CD4-positive, alpha-beta T cell treated with Interleukin-2 at 100 ng/mL for 4 hours (primary cell): ENCODE measurements at places on chromosomes 4 and X.
A peak's percentile ranks its signal among the peaks of the same experiment; 100 is the strongest.

GRCh38 chrX:112148397-112148796, 65.8 kb upstream of the TRPC5 start:
- no peak for DNase-seq

DNA sequence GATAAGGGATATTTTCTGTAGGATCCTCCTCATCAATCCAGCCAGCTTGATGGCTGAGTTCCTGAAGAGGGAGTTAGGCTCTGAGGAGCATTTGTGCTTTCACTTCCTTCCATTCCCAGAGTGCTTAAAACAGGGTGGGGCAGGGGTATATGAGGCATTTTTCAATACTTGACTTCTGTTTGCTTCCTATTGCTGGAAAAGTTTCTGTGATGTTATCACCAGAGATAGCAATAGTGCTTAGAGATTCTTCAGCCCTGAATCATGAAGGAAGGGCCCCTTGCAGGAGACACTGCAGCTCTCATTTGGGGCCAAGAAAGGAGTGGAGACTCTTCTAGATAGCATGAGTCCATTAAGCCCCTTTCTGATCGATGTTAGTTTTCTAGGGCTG, 166.7 kb upstream of the RPS6KA3 start:
- DNase-seq: no peak

- DNase-seq: no peak
Observed at GRCh38 chr4:154452798-154453346, 38.7 kb downstream of the DCHS2 start.

DNA sequence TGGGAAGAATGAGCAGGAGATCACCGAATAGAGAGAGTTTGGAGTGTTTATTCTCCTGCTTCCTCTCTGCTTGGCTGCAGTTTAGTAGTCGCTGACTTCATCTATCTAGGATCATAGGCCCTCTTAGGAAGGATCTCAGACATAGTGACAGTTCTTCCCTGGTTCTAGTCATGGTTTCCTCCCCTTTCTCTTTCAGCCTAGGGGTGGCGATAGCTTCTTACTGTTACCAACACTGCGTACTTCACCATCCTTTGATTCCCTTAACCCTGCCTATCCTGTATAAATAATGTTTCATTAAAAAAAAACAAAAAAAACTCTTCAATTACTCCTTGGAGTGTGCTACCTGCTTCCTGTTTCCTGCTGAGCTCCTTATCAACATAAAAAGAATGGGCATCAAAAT, 103.8 kb downstream of the DDX53 start:
- DNase-seq: no peak

DNA sequence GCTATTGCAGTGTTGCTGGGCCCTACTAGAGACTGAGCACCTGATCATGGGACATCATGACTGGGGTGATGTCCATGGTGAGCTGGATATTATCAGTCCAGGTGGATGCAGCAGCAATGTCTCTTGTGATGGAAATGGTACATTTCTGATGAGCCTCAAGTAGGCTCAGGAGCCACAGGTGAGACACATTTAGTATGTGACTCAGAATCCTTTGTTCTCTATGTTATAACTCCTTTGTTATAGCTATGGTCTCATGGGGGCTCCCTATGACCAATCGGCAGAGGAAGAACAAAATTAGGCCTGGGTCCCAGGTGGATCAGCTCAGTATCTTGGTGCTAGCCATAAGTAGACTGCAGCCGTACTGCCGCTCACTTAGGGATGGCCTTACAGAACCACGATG, 107.9 kb upstream of the FAT1 start:
- DNase-seq: no peak

GRCh38 chr4:170259631-170260153, 169.9 kb upstream of the AADAT start:
- DNase-seq: peak; percentile 3

DNA sequence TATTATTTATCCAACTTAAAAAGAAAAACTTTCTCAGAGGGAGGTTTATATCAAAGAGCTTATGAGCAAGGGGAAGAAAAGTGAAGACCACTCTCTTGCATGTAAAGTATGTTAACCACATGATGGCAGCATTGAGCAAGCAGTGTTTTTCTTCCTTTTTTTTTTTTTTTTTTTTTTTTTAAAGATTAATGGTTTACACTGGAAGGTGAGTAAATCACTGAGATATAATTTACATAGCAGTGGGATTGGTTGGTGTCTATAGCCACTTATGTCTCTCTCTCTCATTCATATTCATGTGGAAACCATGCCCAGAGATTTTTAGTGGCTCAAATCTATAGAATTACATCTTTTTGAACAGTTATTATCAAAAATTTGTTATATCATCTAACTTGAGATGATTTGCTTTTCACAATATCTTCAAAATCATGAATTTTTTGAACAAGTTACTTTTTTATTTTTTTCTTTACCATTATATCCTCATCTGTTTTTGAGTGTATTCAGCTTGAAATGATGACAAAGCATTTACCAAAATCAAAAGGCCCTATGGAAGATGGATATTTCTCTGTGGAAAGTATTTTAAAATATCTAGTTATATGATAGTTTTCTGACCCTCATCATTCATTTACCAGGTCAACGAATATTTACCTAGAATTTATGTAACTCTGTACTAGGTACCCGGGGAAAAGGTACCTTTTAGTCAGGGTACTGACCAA, 31.6 kb downstream of the MTHFD2L start:
- peak; percentile 34 for DNase-seq

DNA sequence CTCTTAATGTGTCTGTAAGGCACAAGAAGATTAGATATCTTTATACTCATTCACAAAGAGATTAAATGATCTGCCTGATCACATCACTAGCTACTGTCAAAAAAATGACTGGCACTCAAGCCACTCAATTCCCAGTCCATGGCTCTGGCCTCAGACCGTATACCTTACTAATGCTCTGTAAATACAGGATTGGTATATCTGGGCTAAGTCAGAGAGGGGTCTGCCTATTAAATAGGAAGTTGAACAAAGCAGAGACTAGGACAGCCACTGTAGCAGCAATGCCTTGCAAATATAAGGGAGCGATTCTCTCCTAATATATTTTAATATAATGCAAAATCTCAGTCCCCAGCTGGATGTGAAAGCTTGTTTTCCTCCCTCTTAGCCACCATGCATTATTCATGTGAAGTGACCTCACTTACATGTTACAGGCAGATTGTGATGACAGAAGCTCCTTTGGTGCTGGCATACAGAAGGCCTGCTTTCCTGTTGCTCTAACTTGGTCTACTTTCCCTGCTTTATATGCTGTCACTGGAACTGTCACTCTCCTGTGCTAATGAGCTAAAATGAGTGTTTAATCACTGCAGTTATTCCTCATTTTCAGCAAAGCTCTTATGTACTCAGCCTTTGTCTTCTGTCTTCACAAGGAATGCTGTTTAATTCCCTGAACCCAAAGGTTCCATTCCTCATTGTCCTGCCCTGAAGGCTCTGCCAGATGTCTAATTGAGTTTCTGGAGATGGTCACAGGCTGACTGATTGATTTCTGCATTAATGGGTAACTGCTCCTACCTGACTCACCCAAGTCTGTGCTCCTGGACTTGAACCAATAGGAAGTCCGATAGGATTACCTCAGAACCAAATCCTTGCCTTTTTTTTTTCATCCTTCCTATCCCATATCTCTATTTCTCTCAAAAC, 578.2 kb downstream of the KLHL13 start:
- no peak for DNase-seq

DNA sequence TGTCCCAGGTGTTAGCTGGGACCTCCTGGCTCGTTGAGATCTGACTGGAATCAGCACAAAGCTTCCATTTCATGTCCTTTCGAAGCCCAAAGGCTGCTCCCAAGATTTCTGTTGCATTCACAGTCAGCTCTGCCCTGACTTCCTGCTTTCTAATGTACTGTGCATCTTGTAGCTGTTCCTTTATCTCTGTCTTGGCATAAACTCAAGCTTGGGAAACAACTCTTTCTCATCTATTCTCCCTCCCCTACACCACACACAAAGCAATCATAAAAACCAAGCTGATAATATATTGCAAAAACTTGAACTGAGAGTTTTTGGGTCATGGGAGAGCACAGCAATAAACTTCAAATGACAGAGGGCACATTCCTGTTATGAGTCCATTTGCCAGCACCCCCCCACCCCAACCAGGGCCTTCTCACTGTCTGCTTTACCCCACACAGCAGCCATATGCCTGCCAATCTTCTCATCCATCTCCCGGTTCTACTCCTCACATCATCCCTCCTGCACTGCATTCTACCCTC, 76.3 kb downstream of the SYNPO2 start:
- DNase-seq: no peak

DNA sequence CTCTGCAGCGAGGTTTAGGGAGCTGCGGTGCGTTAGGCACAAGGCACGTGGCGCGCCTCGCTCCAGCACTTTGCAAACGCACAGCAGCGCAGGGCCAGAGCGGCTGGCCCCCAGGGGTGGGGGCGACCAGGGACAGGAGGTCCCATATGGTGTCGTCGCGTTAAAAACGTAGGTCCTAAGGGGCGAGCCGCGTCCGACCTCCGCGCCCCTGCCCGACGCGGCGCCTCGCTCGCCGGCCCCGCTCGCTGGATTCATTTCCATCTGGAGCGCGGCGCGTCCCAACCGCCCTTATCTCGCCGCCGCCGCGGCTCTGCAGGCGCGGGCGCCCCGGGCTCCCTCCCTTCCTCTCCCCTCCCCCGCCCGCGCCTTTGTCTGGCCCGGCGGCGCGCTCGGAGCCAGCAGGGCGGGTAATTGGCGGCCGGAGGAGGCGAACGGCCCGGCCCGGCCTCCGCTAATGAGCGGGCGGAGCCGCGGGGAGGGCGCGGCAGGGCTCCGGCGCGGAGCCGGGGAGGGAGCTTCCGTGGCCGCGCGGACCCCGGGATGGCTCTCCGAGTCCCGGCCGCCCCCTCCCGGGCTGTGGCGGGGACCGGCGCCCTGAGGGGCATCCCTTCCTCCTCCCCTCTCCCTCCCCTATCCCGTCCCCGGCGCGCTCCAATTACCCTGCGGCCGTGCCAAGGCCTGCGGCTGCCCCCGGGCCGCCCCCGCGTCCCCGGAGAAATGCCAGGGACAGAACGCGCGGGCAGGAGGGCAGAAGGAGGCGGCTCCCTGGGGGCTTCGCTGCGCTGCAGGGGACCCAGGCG, 409.0 kb downstream of the BCOR start:
- no peak for DNase-seq

- no peak for DNase-seq
Observed at GRCh38 chr4:156778606-156779005, 193.0 kb downstream of the PDGFC start.

DNA sequence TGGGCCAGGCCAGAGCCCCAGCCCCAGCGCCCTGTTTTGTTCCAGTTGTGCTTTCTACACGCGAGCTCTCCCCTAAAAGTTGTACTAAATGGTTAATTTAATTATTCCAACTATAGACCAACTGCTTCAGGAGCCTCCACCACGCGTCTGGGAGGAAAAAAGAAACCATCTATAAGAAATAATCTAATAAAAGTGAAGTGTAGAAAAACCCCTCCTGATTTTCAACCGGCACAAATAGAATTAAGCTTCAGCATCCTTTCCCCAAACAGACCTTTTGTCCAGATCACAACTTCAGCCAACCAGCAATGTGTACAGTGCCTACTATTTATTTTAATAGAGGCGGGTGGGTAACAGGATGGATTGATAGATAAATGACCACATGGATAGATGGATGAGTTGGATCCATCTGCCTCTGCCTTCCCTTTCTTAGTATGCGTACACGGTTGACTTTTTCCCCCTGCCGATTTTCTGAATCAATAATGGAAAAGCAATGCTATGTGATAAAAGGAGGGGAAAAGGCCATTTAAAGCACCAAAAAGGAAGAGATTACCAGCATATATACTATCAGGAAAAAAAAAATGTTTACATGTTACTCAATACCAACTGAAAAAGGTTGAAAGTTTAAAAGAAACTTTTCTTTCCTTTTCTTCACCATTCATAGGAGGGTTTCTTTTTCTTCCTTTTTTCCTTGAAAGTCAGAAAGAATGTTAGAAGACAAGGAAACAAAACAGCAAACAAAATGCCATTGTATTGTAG, 3.7 kb upstream of the PHOX2B start:
- no peak for DNase-seq

- DNase-seq: no peak
Observed at GRCh38 chrX:139304471-139304870, 226.1 kb upstream of the F9 start.

- DNase-seq: no peak
Observed at GRCh38 chr4:104394406-104395167, 100.1 kb downstream of the CXXC4 start.

GRCh38 chrX:65744965-65745364, 77.5 kb downstream of the MSN start:
- DNase-seq: no peak

DNA sequence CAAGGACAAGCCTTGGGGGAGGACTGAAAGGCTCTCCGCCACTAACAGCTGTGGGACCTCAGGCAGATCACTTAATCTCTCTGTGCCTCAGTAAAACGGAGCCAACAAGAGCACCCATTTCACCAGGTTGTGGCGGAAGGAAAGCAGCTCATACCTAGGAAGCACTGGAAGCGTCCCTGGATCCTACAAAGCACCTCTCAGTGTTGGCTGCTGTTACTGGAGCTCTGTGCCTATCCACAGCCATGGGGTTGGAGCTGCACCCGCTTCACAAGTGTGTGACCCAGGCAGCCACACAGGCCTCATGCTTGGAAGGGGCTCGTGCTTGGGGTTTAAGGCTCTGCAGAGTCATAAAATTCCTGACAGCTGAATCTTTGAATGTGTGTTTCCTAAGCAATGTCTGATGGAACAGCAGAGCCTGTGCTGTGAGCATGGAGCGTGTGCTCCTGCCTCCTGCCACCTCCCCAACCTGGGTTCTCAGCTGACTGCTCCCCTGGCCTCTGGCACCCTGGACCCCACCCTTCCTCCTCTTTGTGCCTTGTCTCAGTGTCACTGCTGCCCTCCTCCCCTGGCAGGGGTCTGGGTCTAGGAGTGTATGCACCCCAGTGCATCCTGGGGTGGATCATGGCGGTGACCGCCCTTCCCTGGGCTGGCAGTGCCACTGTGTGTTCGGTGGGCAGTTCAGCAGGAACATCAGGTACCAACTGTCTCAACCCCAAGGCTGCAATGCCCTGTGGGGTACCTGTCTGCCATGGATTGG, 14.4 kb upstream of the MAN2B2 start:
- no peak for DNase-seq

GRCh38 chrX:31228909-31229308, 157.1 kb upstream of the FTHL17 start:
- no peak for DNase-seq

- DNase-seq: no peak
Observed at GRCh38 chr4:168656055-168656660, 159.3 kb downstream of the PALLD start.

GRCh38 chr4:26227601-26228229, 93.1 kb upstream of the RBPJ start:
- no peak for DNase-seq

GRCh38 chrX:69237236-69237635, 72.0 kb upstream of the PJA1 start:
- no peak for DNase-seq

DNA sequence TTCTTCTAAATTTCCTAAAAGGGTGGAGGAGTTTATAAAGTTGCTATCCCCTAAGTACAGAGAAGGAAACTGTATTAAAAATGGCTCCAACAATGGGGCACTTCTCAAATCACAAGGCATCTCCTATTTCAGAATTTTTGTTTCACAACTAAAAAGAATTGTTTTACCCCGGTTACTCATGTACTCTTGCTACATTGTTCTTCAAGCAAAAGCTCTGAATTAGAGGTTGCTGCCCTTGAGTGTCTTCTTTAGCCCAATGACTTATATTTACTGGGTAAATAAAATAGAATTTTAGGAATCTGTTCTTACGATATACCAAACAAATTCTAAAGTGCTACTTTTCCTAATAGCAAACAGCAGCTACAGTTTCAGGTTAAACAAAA, 67.5 kb downstream of the PPEF2 start:
- DNase-seq: no peak

GRCh38 chr4:81250430-81250829, 35.4 kb upstream of the PRKG2 start:
- no peak for DNase-seq

GRCh38 chr4:103719830-103720207, at the start of gene TACR3:
TACR3 (minus strand) TSS chr4:103719985; CDS start chr4:103719675, 310 bp downstream.
- no peak for DNase-seq
